Stimulated activated CD8-positive, alpha-beta memory T cell treated with anti-CD3 and anti-CD28 coated beads, Interleukin-7, amount 100 ng/mL, for 1 hour (primary cell): ENCODE measurements at places on chromosomes 5 and 9.

DNA sequence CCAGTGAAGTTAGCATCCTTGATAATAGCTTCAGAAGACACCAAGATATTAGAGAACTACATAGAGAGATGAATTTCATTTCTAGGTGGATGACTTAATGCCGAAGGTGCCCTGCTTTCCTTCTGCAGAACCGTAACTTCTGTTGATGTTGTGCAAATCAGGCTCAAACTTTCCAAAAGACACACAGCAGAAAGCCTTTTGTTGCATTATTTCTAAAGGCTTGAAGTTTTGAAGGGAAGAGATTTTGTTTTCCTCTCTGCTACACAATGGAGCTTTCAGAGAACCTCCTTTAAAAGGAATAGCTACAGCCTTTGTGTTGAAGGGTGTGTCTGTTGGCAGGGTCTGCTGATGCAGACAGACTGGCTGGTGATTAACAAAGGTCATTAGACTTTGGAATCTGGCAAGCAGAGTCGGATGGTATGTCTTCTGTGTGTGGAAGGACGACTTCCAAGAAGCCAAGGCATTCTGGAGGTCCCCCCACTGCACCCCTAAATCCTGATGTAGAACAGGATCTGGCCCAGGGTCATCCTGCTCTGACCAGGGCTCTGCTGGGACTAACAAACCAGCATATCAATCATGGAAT is 57.8 kb downstream of the ZNF462 start:
- no peak for DNase-seq

GRCh38 chr5:73437777-73438644 is 10.6 kb downstream of the FOXD1 start:
- no peak for DNase-seq

DNA sequence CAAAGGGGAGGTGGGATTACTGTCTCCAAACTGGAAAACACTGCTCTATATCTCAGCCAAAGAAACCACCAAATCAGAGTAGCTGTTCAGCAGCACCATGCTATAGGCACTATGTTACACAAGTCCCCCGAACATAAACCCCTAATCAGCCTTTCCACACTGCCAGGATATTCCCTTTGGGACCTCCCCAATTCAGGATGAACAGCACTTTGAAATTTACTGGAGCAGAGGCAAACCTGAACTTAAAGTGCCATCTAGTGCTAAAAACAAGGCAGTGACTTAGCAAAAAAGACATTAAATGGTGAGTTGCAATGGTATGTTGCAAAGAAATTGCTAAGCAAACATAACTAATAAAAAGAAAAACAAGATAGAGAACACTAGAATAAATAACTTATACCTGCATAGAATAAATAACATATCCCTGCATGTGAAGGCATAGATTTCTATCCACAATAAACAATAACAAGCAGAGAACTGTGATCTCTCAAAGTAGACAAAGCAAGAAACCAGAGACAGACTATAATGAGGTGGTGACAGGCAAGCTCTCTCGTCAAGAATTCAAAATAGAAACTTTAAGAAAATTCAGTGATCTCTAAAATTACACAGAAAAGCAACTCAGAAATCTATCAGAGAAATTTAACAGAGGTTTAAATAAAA is 584.4 kb upstream of the ACO1 start:
- DNase-seq = no peak

DNA sequence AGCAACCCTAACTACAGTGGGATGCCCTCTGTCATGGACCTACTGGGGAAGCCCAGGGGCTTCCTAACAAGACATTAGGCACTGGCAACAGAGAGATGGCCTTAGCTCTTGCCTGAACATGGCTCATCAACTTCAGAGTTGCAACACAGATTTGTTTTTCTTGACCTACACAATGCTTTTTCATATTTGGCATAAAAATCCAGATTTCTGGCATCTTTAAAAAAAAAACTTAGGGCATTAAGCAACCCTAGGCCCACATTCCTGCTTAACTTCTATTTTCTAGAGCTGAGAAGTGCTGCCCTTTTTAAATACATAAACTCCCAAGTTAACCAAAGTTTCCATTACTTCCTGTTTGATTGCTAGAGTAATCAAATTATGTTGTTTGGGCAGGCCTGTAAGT is 8.0 kb downstream of the GRIA1 start:
- DNase-seq = no peak

DNA sequence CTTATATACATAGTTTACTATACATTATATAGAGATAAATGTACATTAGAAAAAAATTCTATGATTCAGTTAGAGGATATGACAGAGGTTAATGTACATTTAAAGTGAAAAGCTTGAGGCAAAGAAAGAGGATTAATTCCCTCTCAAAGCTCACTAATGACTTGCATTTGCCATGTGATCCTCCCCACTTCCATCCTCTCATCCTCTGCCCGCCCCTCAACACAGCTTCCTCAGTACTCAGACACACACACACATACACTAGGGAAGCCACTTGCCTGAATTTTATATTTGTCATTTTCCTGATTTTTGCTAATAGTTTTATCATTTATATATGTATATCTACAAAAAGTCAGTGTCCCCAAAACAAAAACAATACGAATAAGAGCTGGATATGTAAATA is 764.5 kb downstream of the EFNA5 start:
- no peak for DNase-seq

DNA sequence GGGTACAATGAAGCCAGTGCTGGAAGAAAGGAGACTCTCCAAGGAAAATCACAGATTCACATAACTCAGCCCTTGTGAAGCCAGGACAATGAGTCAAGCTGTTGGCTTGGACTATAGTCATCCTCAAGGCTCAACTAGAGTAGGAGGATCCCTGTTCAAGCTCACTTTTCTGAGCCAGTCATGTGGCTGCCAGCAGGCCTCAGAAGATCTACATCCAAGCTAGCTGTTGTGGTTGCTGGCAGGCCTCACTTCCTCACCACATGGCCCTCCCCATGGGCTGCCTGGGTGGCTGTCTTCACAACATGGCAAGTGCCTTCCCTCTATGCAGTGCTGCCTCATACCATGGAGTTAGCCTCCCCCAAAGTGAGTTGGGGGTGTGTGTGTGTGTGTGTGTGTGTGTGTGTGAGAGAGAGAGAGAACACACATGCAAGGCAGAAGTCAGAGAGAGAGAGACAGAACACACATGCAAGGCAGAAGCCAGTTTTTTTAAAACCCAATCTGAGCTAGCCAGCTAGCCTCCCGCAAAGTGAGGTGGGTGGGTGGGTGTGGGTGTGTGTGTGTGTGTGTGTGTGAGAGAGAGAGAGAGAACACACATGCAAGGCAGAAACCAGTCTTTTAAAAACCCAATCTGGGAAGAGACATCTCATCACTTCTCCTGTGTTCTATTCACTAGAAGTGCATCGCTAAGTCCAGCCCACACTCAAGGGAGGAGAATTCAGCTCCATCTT is 17.1 kb downstream of the SCAI start:
- peak; percentile 39 for DNase-seq

DNA sequence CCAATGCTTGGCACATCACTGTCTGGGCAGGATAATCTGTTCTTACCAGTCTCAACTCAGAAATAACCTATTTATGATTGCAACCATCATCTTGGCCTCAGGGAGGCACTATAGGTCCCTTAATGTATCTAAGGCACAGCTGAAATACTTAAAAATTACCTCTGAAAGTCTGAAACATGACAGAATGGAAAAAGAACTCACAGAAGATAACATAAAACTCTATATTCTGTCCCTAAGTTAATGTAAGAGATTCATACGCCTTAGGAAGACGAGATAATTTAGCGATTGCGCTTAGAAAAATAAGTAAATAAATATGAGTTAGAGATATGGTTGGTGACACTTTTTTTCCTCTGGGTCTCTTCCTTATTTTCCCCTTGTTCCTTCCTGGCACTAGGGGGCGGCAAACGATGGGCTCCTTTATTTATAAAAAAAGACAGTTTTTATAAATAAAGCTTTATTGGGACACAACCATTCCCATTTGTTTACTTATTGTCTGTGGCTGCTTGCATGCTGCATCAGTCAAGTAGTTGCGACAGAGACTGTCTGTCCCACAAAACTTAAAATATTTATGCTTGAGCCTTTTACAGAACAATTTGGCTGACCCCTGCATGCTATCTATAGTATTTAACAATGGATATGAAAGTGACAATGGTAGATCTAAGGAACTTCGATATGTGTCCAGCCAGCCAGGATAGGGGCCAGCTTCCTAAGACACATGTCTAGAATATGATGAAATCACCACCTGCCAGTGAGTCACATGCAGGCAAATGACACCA is 79.6 kb downstream of the PDE4D start:
- DNase-seq = no peak

- no peak for DNase-seq
These were observed 209.7 kb downstream of the GADD45G start for GRCh38 chr9:89814340-89815040.

DNA sequence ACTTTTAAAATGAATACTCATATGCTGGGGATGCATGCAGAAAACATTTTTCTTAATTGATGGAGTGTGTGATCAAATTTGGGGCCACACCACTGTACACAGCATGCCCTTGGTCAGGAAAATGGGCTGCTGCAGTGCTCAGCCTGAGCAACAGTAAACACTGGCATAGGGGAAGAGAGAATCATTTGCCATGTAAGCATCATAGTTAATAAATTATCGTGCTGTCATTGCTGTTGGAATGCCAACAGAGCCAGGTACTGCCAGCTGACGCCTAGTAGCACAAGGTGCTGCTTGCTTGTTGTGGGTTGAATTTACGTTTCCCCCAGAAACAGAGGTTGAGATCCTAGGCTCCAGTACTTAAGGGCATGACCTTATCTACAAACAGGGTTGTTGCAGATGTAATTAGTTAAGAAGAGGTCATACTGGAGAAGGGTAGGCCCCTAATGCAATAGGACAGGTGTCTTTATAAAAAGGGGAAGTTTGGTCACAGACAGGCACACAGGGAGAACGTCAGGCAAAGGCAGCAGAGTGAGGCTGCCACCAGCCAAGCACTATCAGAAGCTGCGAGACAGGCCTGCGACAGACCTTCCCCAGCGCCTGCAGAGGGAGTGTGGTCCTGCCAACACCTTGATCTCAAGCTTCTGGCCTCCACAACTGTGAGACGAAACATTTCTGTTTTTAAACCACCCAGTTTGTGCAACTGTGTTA is 25.3 kb downstream of the DAP start:
- no peak for DNase-seq

DNA sequence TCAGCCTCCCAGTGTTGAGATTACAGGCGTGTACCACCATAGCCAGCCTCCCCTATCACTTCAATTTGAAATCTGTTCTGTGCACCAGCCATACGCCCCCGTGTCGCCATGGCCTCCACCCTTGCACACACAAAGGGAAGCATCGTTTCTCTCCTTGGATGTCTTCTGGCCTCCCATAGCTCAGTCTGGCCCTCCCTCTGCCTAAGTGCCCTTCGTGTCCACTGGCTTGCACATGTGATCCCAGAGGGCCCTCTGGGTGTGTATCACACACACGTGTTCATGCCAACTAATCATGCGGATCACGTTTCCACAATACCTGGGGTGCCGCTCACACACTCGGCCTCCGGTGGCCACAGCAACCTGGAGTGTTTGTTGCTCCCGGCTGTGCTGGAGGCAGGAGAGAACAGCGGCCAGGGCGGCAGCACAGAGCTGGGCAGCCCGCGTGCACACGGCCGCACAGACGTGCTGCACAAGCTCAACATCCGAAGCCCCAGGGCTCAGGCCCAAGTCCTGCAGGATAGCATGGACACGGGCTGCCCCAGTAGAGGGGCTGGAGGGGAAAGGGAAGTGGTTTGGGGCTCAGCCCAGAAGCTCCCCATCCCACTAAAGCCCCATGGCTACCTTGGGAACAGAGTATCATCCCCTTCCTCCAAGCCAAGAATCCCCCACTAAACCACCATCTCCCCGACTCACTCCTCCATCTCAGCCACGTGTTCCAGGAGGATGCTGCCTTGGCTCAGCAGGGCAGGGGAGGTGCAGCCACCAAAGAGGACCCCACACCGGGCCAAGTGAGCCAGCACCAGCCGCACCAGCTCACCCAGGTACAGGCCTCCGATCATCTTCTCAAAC is 10.9 kb downstream of the HK3 start:
- DNase-seq = no peak

DNA sequence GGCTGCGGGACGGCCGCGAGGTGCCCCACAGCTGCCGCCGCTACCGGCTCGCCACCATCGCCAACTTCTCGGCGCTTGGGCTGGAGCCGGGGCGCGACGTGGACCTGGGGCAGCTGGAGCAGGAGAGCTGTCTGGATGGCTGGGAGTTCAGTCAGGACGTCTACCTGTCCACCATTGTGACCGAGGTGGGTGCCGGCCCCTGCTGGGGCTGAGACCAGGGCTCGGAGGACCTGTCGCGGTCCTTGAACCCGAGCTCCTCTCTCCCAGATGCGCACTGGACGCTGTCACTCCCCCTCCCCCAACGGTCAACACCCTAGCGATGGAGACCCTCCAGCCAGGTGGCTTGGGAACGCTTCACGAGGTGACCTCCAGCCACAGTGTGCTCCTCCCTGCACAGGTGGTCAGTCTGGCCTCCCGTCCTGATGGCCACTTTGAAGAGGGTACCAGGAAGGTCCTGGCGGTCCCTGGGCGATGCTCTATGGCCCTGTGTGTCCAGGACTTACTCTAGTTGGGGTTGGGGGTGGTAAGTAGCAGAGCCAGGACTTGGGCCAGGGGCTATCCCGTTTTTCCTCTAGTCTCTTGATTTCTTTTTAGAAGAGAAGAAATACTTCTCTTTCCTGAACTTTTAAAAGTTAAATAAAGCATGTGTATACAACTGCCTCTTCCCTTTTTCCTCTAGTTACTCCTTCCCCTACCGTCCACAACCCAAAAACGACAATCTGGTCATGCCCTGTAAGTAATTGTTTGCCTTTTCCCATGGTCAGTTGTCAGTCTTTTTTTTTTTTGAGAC is 866 bp downstream of the SLC22A5 start:
- no peak for DNase-seq

GRCh38 chr9:126630458-126631237 is 16.9 kb downstream of the LMX1B start:
- no peak for DNase-seq

DNA sequence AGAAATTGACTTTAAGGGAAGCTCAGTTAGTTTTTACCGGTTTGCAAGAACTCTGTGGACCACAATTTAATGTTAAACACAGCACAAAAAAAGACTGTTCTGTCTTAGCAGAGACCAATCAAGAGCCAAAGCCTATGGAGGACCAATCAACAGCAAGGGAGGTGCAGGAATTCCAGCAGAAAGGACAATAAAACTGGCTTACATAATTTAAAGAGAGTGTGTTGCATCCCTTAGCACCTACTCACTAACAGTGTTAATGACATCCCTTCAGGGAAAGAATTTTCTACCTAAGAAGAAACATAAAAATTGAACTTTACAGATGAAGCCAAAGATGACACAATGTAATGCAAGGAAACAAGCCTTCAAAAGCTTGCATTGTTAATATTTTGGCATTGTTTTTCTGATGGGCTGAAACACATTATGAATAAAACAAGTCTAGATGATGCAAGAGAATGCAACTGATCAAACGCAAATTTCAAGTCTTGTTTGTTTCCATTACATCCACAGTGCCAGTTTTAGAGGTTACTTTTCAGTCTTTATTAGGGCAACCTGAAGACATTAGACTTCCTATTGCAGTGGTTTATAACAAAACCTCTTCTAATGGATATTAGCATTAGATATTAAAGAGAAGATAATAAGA is 111.3 kb upstream of the FST start:
- DNase-seq = no peak
